Naive thymus-derived CD8-positive, alpha-beta T cell (primary cell): ENCODE measurements at places on chromosomes 3 and 15.
A peak's percentile ranks its signal among the peaks of the same experiment; 100 is the strongest.

- no peak for DNase-seq
- no peaks in the 10 kb centered on the region for H3K36me3 ChIP-seq
- no peak overlapping the region for H3K4me3 ChIP-seq
- peaks cover 12% of the 10 kb centered on the region for H3K27me3 ChIP-seq
- H3K27ac ChIP-seq, result no peak overlapping the region
Measured at GRCh38 chr15:66169023-66169422, 84.5 kb downstream of the MEGF11 start.

DNA sequence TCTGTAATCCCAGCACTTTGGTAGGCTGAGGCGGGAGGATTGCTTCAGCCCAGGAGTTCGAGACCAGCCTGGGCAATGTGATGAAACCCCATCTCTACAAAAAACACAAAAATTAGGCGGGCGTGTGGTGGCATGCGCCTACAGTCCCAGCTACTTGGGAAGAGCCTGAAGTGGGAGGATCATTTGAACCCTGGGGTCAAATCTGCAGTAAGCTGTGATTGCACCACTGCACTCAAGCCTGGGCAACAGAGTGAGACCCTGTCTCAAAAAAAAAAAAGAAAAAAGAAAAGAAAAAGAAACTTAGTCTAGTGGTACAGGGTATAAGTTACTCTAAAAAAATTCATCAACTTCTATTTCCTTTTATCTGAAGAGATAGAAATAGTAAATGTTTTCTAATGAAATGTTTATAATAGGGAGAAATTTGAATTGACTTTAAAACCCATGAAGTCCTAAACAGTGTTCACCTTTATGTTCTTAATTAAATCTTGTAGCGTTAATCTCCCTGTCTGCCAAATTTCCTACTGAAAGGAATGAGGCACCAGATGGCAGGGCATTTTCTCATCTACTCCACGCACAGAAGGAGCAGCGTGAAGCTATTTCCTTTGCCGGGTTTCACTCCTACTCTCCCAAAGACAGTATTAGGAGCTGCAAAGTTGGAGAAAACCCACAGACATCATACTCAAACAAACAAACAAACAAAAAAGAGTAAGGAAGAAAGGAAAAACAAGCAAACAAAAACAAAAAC is 1.9 kb downstream of the PCLAF start:
- no peak for DNase-seq
- peaks cover 12% of the 10 kb centered on the region for H3K4me1 ChIP-seq
- no peaks in the 10 kb centered on the region for H3K27me3 ChIP-seq
- no peaks in the 10 kb centered on the region for H3K36me3 ChIP-seq

DNA sequence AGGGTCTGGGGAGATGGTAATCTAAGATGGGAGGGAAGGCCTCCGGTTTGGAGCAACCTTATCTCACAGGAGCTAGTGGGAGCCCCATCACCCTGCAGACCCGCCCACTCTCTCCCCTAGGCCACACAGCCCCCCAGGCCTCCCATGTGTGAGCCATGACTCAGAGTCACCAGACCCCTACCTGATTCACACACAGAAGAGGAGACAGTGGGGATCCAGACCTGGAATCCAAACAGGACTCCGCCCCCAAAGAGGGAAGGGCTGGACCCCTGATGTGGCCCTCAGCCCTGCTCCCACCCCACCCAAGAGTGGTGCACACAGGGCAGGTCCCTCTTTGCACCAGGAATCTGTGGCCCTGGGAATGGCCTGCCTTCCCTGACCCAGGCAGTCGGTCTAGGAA is 97.4 kb downstream of the ADCY5 start:
- no peak overlapping the region for H3K27ac ChIP-seq
- no peak overlapping the region for H3K4me3 ChIP-seq
- DNase-seq, result no peak
- H3K4me1 ChIP-seq, result peaks cover 7% of the 10 kb centered on the region

DNA sequence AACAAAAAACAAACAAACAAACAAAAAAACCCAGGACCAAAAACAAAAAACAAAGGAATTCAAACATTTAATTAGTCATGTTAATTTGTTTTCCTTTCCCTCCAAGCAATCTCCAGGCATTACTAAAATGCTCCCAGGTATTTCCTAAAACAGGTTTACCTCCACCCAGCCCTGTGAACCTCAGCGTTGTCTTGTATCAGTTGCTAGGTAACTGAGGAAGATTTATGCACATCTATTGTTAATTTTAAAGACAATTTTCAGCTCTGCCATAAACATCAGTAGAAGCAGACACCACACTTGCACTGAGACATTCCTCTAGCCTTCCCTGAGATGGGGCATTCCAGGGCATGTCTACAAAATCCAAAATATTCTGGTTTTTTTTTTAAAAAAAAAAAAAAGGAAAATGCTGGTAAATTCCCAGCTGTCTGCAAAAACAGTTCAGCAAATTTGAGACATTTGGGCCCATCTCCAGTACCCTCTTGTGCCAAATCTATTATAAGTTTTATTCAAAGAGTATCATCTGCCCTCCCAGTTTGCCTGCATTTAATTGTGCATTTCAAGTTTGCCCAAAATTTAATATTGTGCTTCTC is 227.6 kb downstream of the ADAMTS9 start:
- H3K36me3 ChIP-seq, result no peaks in the 10 kb centered on the region
- peaks cover 10% of the 10 kb centered on the region for H3K4me1 ChIP-seq
- no peak overlapping the region for H3K4me3 ChIP-seq
- H3K27me3 ChIP-seq, result peaks cover 3% of the 10 kb centered on the region
- DNase-seq, result no peak

DNA sequence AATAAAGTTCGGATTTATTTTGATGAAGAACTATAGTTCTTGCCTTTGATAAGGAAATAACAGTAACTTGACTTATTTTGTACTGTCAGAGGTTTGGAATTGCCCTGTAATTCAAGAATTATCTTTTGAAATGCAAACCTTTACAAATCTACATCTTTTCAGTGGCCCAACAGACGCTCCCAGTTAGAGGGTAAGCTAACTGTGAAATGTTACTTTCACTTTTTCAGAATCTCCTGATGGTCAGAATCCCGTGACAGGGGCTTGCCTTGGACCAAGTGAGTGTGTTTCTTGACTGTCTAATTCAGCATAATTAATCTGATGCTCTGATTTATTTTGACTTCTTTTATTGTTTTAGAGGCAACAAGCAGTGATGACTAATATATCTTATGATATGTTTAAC is 262.5 kb downstream of the PLOD2 start:
- no peak for DNase-seq
- H3K27ac ChIP-seq, result no peak overlapping the region
- no peaks in the 10 kb centered on the region for H3K36me3 ChIP-seq

DNA sequence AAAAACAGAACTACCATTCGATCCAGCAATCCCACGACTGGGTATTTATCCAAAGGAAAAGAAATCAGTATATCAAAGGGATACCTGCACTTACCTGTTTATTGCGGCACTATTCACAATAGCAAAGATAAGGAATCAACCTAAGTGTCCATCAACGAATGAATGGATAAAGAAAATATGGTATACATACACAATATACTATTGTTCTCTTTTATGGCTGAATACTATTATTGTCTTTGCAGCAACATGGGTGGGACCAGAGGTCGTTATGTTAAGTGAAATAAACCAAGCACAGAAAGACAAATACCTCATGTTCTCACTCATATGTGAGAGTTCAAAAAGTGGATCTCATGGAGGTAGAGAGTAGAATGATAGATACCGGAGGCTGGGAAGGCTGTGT is 118.3 kb upstream of the FAM3D start:
- no peak overlapping the region for H3K27ac ChIP-seq
- H3K4me1 ChIP-seq, result no peaks in the 10 kb centered on the region
- no peaks in the 10 kb centered on the region for H3K36me3 ChIP-seq
- no peak for DNase-seq
- peaks cover 1% of the 10 kb centered on the region for H3K27me3 ChIP-seq

DNA sequence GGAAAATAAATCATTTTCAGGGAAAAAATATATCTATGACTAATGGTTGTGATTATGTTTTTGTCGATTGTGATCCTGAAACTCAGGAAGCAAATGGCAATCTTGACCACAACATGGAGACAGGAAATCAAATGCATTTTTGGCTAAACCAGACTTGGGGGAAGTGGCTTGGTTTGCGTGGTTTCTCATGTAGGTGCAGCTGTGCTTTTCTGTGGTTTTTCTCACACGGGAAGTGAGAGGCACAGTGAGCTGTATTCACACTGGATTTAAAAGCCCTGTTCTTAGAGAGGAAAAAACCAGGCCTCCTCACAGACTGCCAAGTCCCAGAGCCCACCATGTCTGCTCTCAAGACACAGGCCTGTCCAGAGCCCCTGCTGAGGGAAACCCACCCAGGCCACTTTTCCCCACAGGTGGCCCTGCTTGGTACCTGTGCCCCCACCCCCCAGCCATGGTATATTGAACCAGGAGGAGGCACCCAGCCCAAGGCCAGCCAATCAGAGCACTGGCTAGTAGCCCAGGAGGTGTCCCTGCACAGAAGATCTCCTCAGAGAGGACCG is 46.1 kb downstream of the BTD start:
- H3K4me3 ChIP-seq, result peak overlapping the region; percentile 85
- peak overlapping the region; percentile 10 for H3K27ac ChIP-seq
- peaks cover 42% of the 10 kb centered on the region for H3K4me1 ChIP-seq
- peaks cover 8% of the 10 kb centered on the region for H3K27me3 ChIP-seq
- peak; percentile 13 for DNase-seq
- peaks cover 12% of the 10 kb centered on the region for H3K36me3 ChIP-seq

GRCh38 chr3:136075218-136075808 is 109.8 kb downstream of the PPP2R3A start:
- H3K36me3 ChIP-seq, result no peaks in the 10 kb centered on the region
- DNase-seq, result peak; percentile 72
- no peaks in the 10 kb centered on the region for H3K4me1 ChIP-seq
- no peaks in the 10 kb centered on the region for H3K27me3 ChIP-seq
- H3K27ac ChIP-seq, result no peak overlapping the region
- H3K4me3 ChIP-seq, result no peak overlapping the region

DNA sequence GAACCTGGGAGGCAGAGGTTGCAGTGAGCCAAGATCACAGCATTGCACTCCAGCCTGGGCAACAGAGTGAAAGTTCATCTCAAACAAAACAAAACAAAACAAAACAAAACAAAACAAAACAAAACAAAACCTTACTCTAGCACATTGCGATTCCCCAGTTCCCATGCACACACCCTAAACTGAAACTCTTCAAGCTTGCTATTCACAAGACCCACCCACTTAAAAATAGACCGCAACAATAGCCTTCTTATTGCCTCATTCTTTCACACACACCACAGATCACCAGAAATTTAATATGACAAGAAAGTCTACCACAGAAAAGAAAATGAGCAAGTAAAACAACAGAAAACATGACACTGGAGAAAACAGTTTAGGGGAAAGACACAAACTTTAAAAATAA is 598.4 kb downstream of the FHIT start:
- peaks cover 2% of the 10 kb centered on the region for H3K4me1 ChIP-seq
- H3K4me3 ChIP-seq, result no peak overlapping the region
- H3K27ac ChIP-seq, result no peak overlapping the region
- DNase-seq, result no peak
- H3K27me3 ChIP-seq, result no peaks in the 10 kb centered on the region

- no peak for DNase-seq
- no peaks in the 10 kb centered on the region for H3K27me3 ChIP-seq
Measured at GRCh38 chr3:25468866-25469319, 40.8 kb downstream of the RARB start.

DNA sequence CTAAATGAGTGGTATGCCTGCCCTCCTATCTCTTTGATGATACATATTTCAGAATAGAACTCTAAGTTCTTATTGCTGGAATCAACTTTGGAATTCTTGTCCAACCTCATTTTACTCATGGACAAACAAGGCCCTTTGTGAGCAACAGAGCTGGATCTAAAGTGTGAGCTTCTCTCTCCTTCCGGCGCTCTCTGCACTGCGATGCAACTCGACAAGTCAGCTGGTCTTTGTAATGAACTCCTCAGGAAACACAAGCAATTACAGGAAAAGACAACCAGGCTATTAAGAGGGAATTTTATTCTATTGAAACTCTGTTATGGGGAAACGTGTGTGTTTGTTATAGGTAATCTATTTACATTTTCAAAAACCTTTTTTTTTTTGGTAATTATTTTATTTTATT is 20.3 kb upstream of the NRROS start:
- no peak for DNase-seq
- no peaks in the 10 kb centered on the region for H3K36me3 ChIP-seq
- H3K27ac ChIP-seq, result no peak overlapping the region
- H3K27me3 ChIP-seq, result no peaks in the 10 kb centered on the region
- H3K4me3 ChIP-seq, result no peak overlapping the region
- peaks cover 10% of the 10 kb centered on the region for H3K4me1 ChIP-seq

GRCh38 chr15:63599401-63600000 is 2.3 kb downstream of the FBXL22 start:
- H3K4me3 ChIP-seq, result peak overlapping the region; percentile 89
- H3K27me3 ChIP-seq, result no peaks in the 10 kb centered on the region
- H3K27ac ChIP-seq, result peak overlapping the region; percentile 97
- peaks cover 68% of the 10 kb centered on the region for H3K4me1 ChIP-seq

DNA sequence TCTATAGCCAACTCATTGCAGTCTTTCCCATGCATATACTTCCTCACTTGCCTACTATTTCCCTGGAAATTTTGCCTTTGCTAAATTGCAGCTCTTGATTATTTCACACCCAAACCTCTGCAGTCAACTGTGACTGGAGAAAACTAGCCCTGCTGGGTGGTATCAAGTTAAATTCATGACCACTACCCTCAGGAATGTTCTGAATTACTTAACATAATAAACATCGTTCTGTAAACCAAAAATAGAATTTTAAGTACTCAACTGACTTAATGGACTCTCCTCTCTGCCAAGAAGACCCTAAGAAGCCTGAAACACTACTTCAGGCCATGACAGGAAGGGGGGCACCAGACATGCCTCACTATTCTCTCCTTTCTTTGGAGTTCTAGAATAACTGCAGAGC is 1278.0 kb upstream of the GBE1 start:
- H3K27me3 ChIP-seq, result no peaks in the 10 kb centered on the region
- no peak overlapping the region for H3K4me3 ChIP-seq
- no peaks in the 10 kb centered on the region for H3K36me3 ChIP-seq
- DNase-seq, result no peak

GRCh38 chr15:57611123-57611522 is 19.4 kb downstream of the MYZAP start:
- H3K27ac ChIP-seq, result no peak overlapping the region
- no peaks in the 10 kb centered on the region for H3K4me1 ChIP-seq
- H3K4me3 ChIP-seq, result no peak overlapping the region

DNA sequence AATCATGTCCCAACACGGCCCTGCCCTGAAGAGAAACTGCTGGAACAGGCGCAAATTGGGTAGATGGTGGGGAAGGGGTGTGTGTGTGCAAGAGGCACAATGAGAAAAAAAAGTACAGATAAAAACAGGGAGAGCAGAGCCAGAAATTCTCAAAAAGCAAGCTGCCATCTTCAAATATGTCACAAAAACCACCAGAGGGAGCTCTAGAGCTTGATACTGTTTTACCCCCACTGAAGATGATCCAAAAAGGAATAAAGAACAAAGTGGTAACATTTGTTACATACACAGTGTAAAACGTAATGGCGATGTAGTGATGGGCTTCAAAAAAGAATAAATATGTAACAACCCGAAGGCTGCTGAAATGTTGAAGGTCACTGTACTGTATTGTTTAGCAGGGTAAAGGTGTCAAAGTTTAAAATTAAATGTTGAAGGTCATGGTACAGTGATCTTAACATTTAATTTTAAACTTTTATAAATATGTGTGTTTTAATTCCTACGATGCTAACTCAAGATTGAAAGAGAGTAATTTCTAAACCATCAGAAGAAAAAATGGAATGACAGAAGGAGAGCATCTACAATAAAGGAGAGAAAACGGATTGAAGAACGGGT is 6.0 kb downstream of the SNRPA1 start:
- H3K27me3 ChIP-seq, result no peaks in the 10 kb centered on the region
- H3K36me3 ChIP-seq, result peaks cover 82% of the 10 kb centered on the region
- peak; percentile 34 for DNase-seq
- H3K27ac ChIP-seq, result peak overlapping the region; percentile 56
- peak overlapping the region; percentile 8 for H3K4me3 ChIP-seq
- peaks cover 59% of the 10 kb centered on the region for H3K4me1 ChIP-seq
